CD4-positive, CD25-positive, alpha-beta regulatory T cell (primary cell): ENCODE measurements at places on chromosomes 3 and 15. TPM values are rescaled to one million over a fixed set of nuclear protein-coding genes. Genes with fewer than 3 reads are reported as not detected.

Gene PLAAT1
- total RNA-seq, result not detected

Gene STRIT1
- total RNA-seq, result not detected

Gene MESP1
- total RNA-seq, result 0.37 TPM

Gene CLDN18
- total RNA-seq, result not detected

Gene TPRG1
- 5.5 TPM for total RNA-seq

Gene TNFSF10
- total RNA-seq, result 29.1 TPM

Gene GOLGA6D
- not detected for total RNA-seq

Gene CCDC13
- total RNA-seq, result 0.32 TPM

Gene ZCWPW2
- total RNA-seq, result 0.37 TPM

Gene GOLGA6L7
- not detected for total RNA-seq
